ENCODE measurements at places on chromosomes 6 and 20.

DNA sequence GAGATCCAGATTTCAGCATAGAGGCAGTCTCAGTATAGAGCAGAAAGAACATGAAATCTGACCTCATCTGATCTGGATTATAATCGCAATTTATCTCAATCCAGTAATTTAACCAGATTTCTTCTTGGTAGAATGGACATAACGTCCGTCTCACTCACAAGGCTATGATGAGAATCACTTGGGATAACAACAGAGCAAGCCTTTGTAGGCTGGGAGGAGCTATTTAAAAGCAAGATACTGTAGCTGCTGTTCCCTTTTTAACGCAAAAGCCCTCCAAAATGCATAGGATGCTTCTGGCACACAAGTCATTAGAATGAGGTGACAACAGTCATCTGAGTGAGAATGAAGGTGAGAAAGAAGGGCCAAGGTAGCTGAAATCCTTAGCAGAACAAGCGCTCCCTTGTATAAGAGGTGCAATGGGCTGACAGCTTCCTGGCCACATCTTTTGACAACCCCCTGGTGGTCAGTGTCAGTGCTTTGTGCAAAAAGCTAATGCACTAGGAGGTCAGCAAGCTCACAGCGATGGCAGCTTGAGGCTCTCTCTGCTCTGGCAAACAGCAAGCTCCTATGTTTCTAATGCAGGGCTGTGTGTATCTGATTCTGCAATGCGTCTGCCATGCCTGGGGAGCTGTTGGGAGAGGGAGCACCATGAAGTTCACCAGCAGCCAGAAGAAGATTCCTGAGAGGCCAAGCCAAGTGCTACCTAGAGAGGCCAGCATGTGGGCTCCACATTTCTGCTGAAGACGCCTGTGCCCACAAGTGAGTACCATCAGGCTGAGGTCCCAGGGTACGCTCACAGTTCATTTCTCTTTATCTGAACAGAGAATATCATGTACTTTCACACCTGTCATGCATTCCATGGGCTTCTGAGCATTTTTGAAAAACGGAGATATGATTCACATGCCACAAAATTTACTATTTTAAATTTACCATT is 16.2 kb downstream of the METTL24 start:
- no peak for DNase-seq

- no peak for DNase-seq
These were observed 110.5 kb downstream of the ISM1 start for GRCh38 chr20:13331536-13331935.

DNA sequence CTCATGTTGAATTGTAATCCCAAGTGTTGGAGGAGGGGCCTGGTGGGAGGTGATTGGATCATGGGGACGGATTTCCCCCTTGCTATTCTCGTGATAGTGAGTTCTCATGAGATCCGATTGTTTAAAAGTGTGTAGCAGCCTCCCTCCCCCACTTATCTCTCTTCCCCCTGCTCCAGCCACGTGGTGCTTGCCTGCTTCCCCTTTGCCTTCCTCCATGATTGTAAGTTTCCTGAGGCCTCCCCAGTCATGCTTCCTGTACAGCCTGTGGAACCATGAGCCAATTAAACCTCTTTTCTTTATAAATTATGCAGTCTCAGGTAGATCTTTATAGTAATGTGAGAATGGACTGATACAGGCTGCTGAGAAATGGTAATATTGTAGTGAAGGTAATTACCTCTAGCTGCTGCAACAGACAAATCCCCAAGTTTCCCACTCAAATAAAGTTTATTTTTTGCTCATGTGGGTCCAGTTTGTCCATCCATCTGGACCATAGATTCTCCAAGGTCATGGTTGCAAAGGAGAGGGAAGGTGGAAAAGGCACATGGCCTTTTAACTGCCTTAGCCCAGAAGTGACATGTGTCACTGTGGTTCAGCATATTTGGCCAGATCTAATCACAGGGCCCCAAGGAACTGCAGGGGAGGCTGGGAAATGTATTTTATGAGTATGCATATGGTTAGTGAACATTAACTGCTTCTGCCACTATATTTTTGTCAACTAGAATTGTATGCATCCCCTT is 89.2 kb downstream of the TRMT11 start:
- DNase-seq, result no peak

DNA sequence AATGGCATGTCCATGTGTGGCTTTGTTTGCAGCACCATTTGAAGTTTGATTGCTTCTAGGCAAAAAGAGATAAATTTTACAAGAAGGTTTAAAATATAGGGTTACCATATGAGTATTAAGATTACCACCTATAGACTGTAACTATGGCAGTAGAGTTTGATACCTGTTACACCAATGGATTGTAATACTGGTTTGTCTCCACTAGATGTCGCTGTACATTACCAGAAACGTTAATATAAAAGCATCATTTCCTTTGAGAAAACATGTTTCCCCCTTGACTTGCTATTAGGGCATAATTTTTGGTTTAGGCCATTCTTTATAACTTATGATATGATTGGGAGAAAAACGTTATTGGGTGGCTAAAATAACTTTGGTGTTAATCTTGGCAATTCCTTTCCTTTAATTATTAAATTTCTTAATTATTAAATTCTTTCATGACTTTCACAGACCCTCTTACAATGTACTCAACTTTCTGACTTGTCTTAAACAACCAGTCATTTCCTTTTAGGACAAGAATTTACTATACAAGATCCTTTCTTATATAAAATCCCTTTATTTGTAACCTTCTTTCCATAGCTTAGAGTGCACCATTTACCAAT is 42.8 kb downstream of the HLA-DPB1 start:
- DNase-seq, result no peak

DNA sequence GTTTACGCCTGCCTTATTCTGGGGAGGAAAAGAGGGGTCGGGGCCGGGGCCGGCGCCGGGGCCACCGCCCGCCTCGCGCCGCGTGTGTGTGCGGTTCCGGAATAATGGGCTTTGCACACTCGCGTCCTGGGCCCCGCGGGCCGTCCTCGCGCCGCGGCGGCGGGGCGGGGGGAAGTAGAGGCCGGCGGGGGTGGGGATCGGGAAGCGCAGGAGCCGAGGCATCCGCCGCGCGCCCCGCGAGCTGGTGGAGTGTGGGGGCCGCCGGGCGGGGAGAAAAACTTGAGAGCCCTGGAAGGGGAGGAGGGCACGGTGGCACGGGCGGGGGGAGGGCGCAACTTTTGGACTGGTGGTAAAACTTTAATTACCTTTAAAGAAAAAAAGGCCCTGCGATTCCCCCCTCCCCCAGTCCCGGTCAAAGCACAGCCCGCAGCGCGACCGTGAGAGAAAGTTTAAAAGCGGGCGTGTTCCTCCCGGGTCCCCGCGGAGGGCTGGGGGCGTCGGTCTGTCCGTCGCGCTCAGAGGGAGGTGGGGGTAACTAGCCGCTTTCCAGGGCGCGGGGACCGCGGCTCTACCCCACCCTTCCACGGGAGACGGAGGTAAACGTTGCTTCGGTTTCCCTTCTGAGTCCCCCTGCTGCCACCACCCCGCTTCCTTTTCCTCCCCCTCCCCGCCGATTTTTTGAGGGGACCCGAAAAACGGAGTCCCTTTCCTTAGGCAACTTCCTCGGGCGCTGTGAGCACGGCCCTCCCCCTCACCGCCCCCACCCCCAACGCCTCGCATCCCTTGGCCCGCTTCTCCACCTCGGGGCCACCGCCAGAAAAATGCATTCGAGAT is 1.9 kb downstream of the L3MBTL3 start:
- DNase-seq, result peak; percentile 17

DNA sequence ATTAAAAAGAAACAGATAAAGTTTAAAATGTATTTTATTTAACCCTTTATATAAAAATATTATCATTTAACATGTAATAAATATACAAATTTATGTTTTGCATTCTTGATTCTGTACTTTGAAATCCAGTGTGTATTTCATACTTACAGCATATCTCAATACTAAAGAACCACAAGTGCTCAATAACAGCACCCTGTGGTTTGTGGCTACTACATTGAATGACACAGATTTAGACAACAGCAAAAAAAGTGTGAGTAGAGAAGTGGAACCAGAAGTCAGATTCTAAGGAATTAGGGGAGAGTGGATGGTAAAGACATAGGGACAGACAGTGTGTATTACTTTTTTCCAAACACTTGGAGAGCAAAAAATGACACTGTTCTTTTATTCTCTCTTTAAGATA is 524.5 kb downstream of the BMP2 start:
- no peak for DNase-seq

DNA sequence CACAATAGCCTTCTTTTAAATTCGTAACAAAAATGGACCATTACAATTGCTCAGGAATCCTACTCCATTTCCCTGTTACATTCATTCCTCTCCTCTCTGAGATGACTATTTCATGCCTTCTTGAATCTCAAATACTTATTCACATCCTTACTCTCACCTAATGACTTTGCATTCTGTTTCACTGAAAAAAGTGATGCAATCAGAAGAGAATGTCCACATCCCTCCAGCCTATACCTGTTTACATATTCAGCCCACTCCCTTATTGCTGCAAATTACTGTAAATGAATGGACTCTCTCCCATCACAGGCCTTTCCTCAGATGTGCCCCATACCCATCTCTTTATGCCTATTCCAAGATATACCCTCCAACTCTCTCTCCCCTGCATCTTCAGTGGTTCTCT is 8.6 kb downstream of the TAAR1 start:
- no peak for DNase-seq

DNA sequence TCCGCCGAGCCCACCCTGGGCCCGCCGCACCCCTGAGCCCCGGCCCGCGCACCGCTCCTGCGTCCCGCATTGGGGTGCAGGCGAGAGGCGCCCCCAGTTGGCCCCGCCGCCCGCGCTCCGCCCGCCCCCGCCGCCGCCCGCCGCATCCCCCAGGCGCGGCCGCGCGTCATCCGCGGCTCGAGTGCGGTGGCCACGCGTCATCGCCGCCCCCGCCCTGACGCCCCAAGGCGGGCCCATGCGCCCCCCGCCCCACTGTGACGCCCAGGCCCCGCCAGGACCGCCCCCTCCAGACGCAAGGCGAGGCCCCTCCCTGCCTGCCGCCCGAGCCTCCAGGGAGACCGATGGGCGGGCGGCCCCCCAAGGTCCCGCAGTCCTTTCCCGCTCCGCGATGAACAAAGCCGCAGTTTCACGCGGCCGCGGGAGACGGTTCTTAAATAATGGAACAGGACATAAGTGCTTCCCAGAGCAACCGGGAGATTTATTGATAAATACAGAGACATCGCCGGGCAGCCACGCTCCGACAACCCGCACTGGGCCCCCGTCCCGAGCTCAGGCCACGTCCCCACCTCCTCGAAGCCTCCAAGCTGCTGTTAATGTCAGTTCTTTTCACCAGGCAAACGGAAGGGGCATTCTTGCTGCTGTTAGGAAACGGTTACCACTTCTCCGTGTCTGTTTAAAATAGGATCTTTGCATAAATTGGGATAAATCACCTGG is at the start of gene ANKRD60:
Gene ANKRD60, minus strand, starts transcription at position 170 of the 714 bp plus-strand sequence. Its CDS starts 0 bp downstream, at position 170.
- DNase-seq, result peak; percentile 30

DNA sequence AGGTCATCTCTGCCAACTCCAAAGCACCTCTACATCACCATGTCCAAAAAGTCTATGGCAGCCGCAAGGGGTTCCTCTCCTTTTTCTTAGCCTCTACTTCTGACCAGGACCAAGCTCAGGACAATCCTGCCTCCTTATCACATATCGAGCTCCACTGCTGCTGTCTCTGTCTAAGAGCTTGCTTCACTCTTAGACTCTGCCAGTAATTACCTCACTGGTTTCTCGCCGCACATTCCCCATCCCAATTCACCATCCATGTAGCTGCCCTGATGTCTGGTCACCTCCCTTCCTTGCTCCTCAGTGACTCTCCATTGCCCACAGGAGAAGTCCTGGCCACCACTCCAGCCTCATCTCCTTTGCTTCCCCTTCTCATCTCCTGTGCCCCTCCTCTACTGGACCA is 24.1 kb upstream of the PI16 start:
- no peak for DNase-seq

- DNase-seq, result no peak
These were observed 144.4 kb downstream of the MMS22L start for GRCh38 chr6:97138581-97138980.

- DNase-seq, result no peak
These were observed 10.5 kb upstream of the ZNF343 start for GRCh38 chr20:2519115-2519809.

- no peak for DNase-seq
These were observed 183.1 kb downstream of the GMPR start for GRCh38 chr6:16421462-16421960.

- DNase-seq, result no peak
These were observed 32.8 kb upstream of the POPDC3 start for GRCh38 chr6:105212587-105212986.

- DNase-seq, result no peak
These were observed 45.3 kb downstream of the NINL start for GRCh38 chr20:25539742-25540672.

DNA sequence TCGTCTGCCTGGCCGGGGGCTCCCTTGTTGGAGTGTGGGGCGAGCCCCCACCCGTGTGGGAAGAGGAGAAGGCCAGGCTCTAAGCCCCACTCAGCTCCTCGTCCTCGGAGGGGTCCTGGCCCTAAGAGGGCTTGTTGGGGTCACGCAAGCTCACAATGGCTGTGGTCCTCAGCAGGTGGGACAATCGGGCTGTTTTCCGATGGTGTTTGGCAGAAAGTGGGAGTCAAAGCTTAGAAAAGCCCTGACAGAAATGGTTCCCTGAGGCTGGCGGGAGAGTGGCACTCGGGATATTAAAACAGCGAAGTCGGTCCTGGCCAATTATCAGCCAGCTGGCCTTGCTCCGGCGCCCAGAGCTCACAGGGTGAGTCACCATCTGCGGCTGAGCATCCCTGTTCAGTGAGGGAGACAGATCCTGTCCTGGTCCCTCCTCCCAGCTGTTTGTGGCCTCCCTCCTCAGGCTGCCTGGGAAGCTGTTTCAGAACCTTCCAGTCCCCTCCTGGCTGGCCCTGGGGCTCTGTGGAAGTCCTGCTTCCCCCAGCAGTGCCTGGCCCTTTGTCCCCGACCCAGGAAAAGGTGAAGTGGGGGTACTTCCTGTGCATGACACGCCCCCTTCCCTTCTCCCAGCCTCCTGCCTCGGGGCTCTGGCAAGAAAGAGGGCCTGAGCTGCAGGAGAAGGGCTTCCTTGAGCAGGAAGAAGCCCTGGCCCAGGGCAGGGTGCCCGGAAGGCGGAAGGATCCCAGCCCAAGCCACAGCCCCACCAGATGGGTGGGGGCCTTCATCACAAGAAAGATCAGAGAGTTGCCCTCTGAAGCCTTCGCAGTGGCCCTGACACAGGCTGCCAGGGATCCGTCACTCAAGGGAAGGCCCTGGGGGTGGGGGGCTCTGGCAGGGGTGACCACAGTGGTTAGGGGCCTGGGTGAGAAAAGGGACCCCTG is 53.6 kb upstream of the BHLHE23 start:
- DNase-seq, result no peak

- DNase-seq, result no peak
These were observed 1.1 kb downstream of the SPTLC3 start for GRCh38 chr20:13009682-13010406.

DNA sequence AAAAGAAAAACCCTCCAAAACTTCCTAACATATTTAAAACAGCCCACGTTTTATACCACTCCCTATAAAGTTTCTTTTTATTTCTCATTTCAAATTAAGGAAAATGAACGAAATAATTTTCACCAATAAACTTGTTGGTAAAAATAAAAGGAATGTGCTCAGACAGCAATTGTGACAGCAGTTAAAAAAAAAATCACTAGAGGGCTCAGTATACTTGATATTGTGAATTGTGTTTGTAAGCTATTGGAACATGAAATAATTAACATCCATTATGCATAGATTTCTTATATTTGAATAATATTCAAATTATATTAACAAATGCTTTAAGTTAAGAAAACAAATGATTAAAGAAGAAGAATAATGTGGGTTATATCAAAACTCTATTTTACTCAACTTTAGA is 105.5 kb downstream of the ASCC3 start:
- DNase-seq, result no peak

All from stimulated activated CD8-positive, alpha-beta memory T cell treated with anti-CD3 and anti-CD28 coated beads, Interleukin-2, amount 100 ng/mL, for 48 hours (primary cell).